ENCODE measurements at places on chromosomes 3 and 15.
A peak's percentile ranks its signal among the peaks of the same experiment; 100 is the strongest.

DNA sequence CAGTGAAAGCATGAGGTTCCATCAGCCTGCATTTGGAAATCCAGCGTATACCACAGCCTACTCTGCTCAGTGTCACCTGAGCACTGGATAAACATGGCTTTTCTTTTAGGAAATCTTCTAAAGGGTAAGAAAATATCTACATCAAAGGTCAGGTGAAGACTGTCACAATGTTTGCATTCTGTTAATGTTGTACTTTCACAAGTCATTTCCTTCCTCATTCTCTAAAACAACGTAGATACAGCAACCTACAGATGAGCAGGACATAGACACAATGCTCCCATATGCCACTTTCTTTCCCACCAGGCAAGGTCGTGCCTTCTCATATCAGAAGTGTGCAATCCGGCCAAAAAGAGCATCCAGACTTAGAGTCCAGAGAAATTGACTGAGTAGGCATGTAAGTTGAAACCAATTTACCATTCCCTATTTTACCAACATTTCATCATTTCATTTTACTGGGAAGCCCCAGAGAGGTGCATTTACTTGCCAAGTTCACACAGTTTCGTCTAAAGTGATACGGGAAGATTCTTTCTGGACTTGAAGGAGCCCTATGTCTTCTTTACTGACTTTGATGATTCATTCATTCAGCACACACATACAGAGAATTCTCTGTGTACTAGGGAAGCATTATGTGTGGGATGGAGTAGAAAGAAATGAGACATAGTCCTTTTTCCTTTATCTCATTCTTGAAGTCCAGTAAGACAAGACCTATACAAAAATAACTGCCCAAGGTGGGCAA lies 30.6 kb upstream of the LPP start:
- H3K4me1 ChIP-seq: no peaks in the 10 kb centered on the region
- no peaks in the 10 kb centered on the region for H3K36me3 ChIP-seq
- H3K27me3 ChIP-seq: no peaks in the 10 kb centered on the region
- no peak overlapping the region for H3K27ac ChIP-seq

DNA sequence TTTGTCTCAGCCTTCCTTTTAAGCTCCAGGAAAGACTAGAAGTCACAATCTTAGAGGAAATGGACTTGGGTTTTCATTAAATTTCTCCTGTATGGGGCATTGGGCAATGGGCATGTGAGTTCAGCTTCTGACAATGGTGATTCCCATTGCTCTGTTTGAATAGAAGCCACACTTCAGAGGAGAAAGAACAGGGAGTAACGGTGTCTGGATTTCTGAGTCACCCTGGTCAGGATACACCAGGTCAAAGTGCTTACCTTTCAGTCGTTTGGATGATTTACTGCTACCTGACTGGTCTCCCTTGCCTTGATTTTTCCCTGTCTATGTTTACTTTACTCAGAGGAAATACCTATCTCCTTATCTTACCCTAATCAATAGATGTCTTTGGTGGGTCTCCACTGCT lies 111.7 kb upstream of the VEPH1 start:
- no peaks in the 10 kb centered on the region for H3K36me3 ChIP-seq
- no peak overlapping the region for H3K4me3 ChIP-seq
- no peaks in the 10 kb centered on the region for H3K27me3 ChIP-seq
- DNase-seq: no peak
- H3K4me1 ChIP-seq: no peaks in the 10 kb centered on the region
- no peak overlapping the region for H3K27ac ChIP-seq

GRCh38 chr3:152213203-152213602 lies 55.5 kb upstream of the MBNL1 start:
- no peaks in the 10 kb centered on the region for H3K27me3 ChIP-seq
- no peak for DNase-seq
- no peak overlapping the region for H3K4me3 ChIP-seq

- H3K36me3 ChIP-seq: no peaks in the 10 kb centered on the region
- H3K4me3 ChIP-seq: no peak within 1 kb of the TSS
- no peak for DNase-seq
Measured at GRCh38 chr15:73368301-73369136, at the start of gene HCN4. TSS of gene HCN4 (minus strand) at chr15:73368958. CDS start at chr15:73368270, 688 bp downstream.

DNA sequence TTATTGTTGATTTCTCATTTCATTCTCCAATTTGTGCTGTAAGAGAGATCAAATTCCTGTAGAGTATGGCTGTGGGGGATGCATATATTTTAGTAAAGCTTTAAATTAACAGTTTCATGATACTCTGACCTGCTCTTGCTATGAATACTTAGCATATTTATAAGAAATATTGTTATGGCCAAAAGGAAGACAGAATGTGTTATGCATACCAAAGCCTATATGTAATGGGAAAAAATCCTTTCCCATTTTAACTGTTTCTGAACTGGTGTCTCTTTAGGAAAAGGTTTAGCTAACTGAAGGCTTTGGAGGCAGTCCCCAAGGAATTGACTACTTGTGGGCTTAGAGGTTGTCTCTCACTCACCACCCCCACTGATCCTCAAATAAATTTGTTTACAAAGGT lies 59.2 kb downstream of the CADPS start:
- no peak for DNase-seq
- H3K27ac ChIP-seq: no peak overlapping the region
- H3K4me3 ChIP-seq: no peak overlapping the region

DNA sequence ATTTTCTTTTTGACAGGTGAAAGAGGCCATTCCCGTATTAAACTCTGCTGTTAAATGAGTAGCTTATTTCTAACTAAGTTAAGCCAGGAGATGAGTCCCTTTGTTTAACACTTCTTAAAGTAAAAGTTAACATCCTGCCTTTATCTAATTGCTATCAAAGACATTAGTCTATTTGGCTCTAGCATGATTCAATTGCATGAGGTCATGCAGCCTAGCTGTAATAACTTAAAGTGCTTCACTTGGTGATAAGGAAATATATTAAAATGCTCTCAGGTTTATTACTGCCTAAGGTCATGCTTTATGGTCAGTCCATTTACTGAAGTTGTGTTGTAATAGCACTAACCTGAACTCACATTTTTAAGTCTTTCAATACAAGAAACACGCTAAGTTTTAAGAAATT lies 82.3 kb upstream of the MLF1 start:
- no peaks in the 10 kb centered on the region for H3K27me3 ChIP-seq
- H3K27ac ChIP-seq: no peak overlapping the region
- no peak overlapping the region for H3K4me3 ChIP-seq
- no peak for DNase-seq
- H3K36me3 ChIP-seq: no peaks in the 10 kb centered on the region

GRCh38 chr15:70093481-70094319 lies 4.0 kb downstream of the TLE3 start:
- H3K36me3 ChIP-seq: peaks cover 57% of the 10 kb centered on the region
- no peak for DNase-seq
- H3K4me1 ChIP-seq: peaks cover 53% of the 10 kb centered on the region
- no peak overlapping the region for H3K27ac ChIP-seq
- peak overlapping the region; percentile 99 for H3K4me3 ChIP-seq

GRCh38 chr3:50487181-50487580 lies 16.3 kb downstream of the CACNA2D2 start:
- H3K36me3 ChIP-seq: peaks cover 31% of the 10 kb centered on the region
- H3K4me3 ChIP-seq: no peak overlapping the region
- H3K27me3 ChIP-seq: no peaks in the 10 kb centered on the region
- no peak overlapping the region for H3K27ac ChIP-seq
- no peak for DNase-seq

DNA sequence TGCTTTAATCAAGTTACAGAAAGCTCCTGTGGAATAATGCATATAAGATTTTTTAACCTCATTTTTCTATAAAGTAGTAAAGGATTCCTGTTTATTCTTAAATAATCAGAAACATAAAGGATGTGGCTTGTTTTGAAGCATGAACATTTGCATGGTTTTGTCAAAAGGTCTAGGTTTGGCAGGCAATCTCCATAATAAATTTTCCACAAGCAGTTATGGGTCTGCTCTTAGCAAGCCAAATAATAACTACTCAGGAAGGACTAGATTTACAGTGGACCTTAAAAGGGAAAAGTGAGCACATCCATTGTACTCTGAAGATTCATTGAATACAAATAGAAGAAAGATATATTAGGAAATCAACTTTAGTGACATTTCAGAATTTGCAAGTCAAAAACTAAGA lies 407.3 kb upstream of the CBLB start:
- H3K4me1 ChIP-seq: peaks cover 11% of the 10 kb centered on the region
- H3K36me3 ChIP-seq: no peaks in the 10 kb centered on the region
- no peak overlapping the region for H3K4me3 ChIP-seq
- no peaks in the 10 kb centered on the region for H3K27me3 ChIP-seq
- DNase-seq: no peak

DNA sequence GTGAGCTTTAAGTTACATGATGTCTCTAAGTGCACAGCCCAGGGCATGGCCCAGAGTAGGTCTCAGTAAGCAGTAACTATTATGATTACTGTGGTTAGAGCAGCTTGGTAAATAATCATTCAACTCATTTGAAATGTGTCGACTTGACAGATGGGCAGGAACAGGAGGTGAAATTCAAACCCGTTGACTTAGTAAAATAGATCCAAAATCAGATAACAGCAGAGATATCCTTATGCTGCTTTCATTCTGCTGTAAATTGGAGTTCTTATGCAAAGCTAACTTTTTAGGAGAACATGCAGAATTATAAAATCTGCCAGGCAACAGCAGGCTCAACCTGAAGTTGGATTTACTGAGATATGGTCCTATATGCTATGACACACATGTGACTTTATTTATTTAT lies 118.7 kb upstream of the KLHL25 start:
- DNase-seq: no peak
- no peak overlapping the region for H3K27ac ChIP-seq
- H3K4me3 ChIP-seq: no peak overlapping the region
- H3K4me1 ChIP-seq: no peaks in the 10 kb centered on the region
- peaks cover 29% of the 10 kb centered on the region for H3K27me3 ChIP-seq

- no peaks in the 10 kb centered on the region for H3K4me1 ChIP-seq
- no peak for DNase-seq
- H3K27ac ChIP-seq: no peak overlapping the region
- H3K4me3 ChIP-seq: no peak overlapping the region
- H3K27me3 ChIP-seq: peaks cover 9% of the 10 kb centered on the region
Measured at GRCh38 chr15:51328926-51329325, 9.5 kb downstream of the CYP19A1 start.

- H3K4me1 ChIP-seq: no peaks in the 10 kb centered on the region
- H3K4me3 ChIP-seq: no peak overlapping the region
- no peaks in the 10 kb centered on the region for H3K36me3 ChIP-seq
Measured at GRCh38 chr3:58952128-58952917, 97.5 kb downstream of the CFAP20DC start.

GRCh38 chr3:195751560-195751959 lies 30.8 kb downstream of the MUC20 start:
- H3K4me1 ChIP-seq: peaks cover 20% of the 10 kb centered on the region
- H3K27ac ChIP-seq: no peak overlapping the region
- DNase-seq: no peak
- peaks cover under 1% of the 10 kb centered on the region for H3K27me3 ChIP-seq
- H3K36me3 ChIP-seq: peaks cover 8% of the 10 kb centered on the region

GRCh38 chr3:80688814-80689213 lies 921.0 kb upstream of the ROBO1 start:
- no peaks in the 10 kb centered on the region for H3K4me1 ChIP-seq
- H3K27me3 ChIP-seq: no peaks in the 10 kb centered on the region
- DNase-seq: no peak
- no peaks in the 10 kb centered on the region for H3K36me3 ChIP-seq

DNA sequence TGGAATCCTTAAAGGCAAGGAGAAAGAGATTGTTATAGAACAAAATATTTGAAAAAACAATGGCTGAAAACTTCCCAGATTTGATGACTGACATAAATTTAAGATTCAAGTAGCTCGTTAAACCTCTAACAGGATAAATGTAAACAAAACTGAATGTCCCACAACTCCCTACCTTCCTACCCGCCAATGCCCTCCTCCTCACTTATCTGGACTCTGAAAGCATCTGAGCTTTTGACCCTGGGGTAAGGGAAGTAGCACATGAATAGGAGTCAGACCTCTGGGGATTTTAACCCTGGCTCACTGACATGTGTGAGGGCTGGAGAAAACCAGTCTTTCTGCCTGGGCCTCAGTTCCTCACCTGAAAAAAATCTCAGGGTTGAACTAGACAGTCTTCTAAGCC lies 26.9 kb downstream of the CYP19A1 start:
- no peak for DNase-seq
- no peaks in the 10 kb centered on the region for H3K4me1 ChIP-seq
- peaks cover 22% of the 10 kb centered on the region for H3K27me3 ChIP-seq
- H3K27ac ChIP-seq: no peak overlapping the region
- H3K36me3 ChIP-seq: no peaks in the 10 kb centered on the region

DNA sequence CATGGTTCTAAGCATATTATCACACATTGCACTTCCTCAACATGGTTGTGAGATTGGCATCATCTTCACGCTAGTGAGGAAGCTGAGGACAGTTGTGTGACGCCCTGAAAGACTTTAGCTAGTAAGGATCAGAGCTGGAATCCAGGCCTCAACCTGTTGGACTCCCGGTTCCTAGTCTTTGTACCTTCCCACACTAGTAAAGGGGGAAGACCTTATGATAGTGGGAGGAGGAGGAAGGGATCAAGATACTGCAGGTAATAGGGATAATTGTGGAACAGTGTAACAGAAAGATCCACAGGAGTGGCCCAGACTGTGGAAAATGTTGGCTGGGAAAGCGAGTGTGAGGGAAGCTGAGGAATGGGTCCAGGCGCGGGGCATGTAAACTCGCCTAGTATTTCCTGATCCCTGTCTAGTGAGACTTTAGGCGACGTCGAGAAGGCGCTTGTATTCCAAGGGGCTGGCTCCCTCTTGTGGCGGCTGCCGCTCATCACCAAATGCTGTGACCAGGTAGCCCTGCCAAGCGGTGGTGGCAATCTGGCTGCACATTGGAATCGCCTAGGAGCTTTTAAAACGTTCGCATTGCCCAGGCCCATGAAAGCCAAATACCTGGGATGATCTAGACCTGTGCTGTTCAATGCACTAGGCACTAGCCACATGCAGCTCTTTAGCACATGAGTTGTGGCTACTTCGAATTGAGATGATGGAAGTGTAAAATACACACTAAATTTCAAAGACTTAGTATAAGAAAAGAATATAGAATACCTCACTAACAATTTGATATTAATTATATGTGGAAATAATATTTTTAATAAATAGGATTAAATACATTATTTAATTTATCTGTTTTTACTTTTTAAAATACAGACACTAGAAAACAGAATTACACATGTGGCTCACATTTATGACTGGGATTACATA lies 38.8 kb upstream of the CLDN18 start:
- H3K4me1 ChIP-seq: no peaks in the 10 kb centered on the region
- H3K4me3 ChIP-seq: no peak overlapping the region
- H3K27ac ChIP-seq: no peak overlapping the region
- H3K27me3 ChIP-seq: peaks cover 18% of the 10 kb centered on the region

GRCh38 chr3:188670446-188670845 lies 501.3 kb upstream of the TPRG1 start:
- DNase-seq: no peak
- no peaks in the 10 kb centered on the region for H3K27me3 ChIP-seq
- no peak overlapping the region for H3K4me3 ChIP-seq
- no peaks in the 10 kb centered on the region for H3K36me3 ChIP-seq
- no peak overlapping the region for H3K27ac ChIP-seq
- H3K4me1 ChIP-seq: peaks cover 4% of the 10 kb centered on the region

- DNase-seq: peak; percentile 16
- peaks cover 49% of the 10 kb centered on the region for H3K36me3 ChIP-seq
- H3K27ac ChIP-seq: peak overlapping the region; percentile 100
- peaks cover 6% of the 10 kb centered on the region for H3K27me3 ChIP-seq
- H3K4me1 ChIP-seq: peaks cover 38% of the 10 kb centered on the region
- H3K4me3 ChIP-seq: peak overlapping the region; percentile 92
Measured at GRCh38 chr15:89335298-89336041, 846 bp upstream of the POLG start.

GRCh38 chr15:96327155-96327741 lies 3.3 kb upstream of the NR2F2 start:
- peaks cover 12% of the 10 kb centered on the region for H3K4me1 ChIP-seq
- H3K4me3 ChIP-seq: no peak overlapping the region
- H3K27ac ChIP-seq: no peak overlapping the region
- H3K27me3 ChIP-seq: peaks cover 97% of the 10 kb centered on the region
- DNase-seq: no peak
